ENCODE measurements at places on chromosomes 2 and 18.

- no peak for DNase-seq
Measured at GRCh38 chr2:220767591-220768255, 804.4 kb downstream of the EPHA4 start.

DNA sequence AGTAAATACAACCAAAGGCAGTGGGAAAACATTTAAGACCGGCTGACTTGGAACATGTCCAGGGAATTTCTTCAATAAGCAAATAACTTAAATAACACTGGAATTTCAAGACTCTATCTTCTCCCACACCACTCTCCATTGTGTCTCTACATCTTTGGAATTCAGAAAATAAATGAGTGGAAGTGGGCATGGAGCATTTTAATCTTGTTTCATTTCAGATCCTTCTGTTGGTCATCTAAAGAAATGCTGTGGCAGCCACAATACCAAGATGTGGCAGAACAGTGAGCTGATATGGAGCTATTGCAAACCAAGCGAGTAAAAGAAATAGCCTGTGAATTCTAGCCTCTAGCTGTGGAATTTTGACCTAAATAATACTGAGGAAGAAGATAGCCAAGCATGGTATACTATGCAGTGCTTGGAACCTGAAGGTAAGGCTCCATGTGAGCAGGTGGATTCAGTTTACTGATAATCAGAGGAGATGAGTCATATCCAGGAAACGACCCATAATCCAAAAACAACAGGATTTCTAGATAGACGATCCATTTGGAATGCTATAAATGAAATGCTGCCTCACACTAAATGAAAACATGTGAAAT, 157.1 kb upstream of the SCN7A start:
- no peak for DNase-seq

DNA sequence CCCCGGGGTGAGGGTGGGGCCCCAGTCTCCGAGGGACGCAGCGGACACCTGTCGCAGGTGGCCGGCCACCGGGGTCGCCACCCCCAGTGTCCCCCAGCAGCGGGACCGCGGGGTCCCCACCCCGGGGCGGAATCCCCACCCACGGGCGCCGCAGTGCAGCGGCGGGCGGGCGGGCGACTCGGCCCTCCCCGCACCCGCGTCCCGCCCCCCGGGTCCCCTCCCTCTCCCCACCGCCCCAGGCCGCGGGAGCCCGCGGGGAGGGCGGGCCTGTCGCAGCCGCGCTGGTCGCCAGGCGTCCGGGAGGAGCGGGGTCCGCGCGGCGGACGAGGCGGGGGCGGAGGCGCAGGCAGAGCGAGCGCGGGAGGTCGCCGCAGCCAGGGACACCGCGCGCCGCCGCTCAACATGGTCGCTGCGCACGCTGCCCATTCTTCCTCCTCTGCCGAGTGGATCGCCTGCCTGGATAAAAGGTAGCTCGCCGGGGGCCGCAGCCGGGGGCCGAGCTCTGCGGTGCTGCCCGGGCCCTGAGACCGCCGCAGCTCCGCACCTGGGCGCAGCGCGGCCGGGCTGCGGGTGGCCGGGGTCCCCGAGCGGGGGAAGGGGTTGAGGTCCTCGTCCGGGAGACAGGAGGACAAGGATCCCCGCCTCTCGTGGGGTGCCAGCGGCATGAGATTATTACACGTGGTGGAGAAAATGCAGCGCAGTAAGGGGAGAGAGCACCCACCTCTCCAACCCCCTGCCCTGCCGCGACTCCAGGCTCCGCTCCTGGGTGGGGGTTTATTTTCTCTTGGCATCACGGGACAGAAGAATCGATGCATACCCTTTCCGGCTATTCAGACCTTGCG, at the start of gene RAPGEF4:
RAPGEF4 (plus strand) TSS at position 264 of the 842 bp plus-strand sequence; CDS start at position 403, 139 bp downstream.
- DNase-seq, result no peak

GRCh38 chr2:74764429-74765272, 69.3 kb upstream of the HK2 start:
- no peak for DNase-seq

GRCh38 chr2:174824068-174824467, 59.8 kb upstream of the CHRNA1 start:
- no peak for DNase-seq

- DNase-seq, result no peak
Measured at GRCh38 chr2:177599139-177599688, 206.6 kb downstream of the AGPS start.

DNA sequence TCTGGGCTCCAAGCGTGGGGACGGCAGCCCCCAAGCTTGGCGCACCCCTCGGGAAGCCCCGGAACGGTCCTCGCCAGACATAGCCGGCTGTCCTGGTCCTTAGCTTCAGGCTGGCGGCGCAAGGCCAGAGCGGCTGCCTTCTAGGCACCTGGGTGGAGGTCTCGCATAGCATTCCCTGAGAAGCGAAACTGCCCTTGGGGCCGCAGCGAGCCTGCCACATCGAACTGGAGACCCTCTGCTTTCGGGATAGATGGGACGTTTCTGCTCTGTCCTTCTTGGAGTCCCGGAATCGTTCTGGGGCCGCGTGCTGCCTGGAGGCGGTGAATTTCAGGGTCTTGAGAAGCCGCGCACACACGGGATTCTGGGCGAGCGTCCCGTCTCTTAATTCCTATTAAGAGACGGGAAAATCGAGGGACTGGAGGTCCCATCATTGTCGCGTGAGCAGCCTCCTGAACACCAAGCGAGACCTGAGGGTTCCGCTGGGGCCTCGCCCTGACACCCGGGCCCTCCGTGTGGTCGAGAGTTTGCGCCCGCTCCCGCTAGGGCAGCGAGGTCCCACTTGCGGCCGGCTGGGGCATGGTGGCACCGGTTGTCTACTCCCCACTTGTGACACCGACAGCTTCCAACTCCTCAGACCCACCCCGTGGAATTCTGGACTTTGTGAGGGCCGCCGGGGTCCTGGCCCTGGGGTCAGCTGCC, 9.7 kb upstream of the EN1 start:
- no peak for DNase-seq

GRCh38 chr2:210971431-210971830, 415.0 kb downstream of the CPS1 start:
- DNase-seq, result no peak

DNA sequence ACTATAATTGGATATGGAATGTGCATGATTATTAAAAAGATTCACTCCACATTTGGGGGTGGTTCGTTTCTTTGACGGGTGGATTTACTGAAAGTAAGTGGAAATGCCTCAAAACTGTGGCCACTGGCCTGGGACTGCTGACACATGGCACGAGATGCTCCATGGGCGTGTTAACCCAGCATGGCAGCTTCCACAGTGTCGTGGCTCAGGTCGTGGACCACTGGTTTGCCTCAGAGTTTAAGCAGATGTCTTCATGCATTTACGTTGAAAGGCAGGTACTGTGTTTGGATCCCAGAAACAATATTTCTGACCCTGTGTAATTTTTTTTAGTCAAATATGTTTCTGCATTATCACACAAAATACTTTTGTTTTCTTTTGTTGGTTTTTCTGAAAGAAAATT, 242.0 kb downstream of the GBX2 start:
- DNase-seq, result no peak

- DNase-seq, result no peak
Measured at GRCh38 chr18:35331367-35332087, 12.7 kb downstream of the ZNF24 start.
